ENCODE measurements at places on chromosomes 1 and 21. TPM values are rescaled to one million over a fixed set of nuclear protein-coding genes. Genes with fewer than 3 reads are reported as not detected.

Gene NID1
- 11.0 TPM for polyA plus RNA-seq

Gene PCBP3
- polyA plus RNA-seq, result 3.6 TPM

Gene C1QC
- 230 TPM for polyA plus RNA-seq

Gene NFASC
- 4.3 TPM for polyA plus RNA-seq

Measured in aorta (tissue), 5 donors.